ENCODE measurements at places on chromosomes 4 and X.

GRCh38 chr4:175946472-175947116 lies 119.0 kb upstream of the WDR17 start:
- no peak for DNase-seq

DNA sequence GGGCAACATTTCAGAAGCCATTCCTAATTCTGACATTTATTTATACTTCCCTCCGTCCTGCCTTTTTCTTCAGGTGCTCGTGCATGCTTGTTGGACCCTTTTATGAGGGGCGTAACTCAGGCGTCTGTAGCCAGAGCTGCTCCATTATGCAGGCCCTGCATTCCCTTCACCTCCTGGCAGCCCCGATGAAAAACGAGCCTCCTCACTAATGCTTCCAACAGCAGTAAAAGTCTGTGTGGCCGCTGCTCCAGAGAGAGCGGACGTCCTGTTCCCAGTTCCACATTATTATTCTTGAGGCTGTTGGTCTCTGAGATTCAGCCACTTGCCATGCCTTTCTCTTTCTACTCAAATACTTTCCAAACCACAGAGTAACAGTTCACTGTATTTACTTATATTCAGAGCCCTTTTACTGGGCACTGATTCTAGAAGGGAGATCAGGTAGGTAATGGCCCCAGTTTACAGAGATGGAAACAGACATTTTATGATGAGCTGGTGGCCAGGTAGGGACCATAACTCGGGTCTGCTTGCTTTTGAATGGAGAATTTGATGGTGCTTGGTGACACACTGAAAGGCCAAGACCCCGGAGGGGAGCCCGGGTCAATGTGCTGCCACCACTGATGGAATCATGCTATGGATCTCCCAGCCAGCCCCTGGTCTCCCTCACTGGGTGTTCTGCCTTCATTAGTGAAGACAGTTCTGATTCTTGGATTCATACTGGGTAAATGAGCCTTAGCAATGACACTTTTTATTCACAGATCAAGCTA lies 101.0 kb downstream of the GATB start:
- no peak for DNase-seq

DNA sequence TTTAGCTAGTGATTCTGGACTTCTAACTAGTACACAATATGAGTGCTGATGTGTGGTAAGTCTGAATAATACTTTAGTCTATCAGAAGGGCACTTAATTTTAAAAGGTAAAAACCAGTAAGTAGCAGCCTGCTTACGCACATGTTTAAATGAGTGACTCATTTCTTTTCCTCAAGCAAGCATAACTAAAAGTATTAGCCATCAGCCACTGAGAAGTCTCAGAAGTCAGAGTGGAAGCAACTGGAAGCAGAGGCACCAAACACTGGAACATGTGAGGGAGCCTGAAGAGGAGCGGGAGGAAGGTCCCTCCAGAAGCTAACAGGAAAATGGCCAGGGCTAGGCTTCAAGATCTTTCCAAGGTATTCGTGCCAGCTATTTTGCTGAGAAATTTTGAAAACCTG lies 257.7 kb downstream of the RAPGEF2 start:
- no peak for DNase-seq

GRCh38 chr4:129346036-129346435 lies 250.1 kb downstream of the C4orf33 start:
- DNase-seq = no peak

GRCh38 chr4:25984796-25985195 lies 70.8 kb downstream of the SMIM20 start:
- no peak for DNase-seq

DNA sequence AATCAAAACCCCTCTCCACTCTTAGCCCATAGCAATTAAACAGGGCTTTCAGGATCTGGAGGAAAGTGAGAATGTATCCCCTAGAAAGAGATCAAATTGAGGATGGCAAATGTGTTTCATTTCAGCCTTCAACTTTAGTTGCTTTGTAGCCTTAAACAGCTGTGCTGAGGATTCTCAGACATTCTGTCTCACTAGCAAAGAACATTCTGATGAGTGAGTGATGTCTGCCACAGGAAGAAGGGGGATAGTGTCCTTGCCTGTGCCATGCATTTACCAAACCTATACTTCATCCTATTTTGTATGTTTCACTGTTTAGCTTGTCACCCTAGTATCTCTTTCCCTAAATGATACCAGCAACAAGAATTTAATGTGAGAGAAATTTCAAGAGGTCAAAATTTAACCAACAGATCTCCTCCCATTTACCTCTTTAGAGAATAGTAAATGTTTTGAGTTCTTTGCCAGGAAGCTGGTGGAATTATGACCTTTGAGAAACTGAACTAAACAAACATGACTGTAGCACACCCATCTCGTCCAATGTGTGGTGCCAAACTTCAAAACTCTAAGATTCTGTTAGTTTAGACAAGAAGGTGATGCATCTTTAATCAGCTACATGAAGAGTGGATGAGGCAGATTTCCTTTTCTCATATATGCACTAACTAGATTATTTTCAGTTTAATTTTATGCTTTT lies 165.6 kb downstream of the PALLD start:
- no peak for DNase-seq

DNA sequence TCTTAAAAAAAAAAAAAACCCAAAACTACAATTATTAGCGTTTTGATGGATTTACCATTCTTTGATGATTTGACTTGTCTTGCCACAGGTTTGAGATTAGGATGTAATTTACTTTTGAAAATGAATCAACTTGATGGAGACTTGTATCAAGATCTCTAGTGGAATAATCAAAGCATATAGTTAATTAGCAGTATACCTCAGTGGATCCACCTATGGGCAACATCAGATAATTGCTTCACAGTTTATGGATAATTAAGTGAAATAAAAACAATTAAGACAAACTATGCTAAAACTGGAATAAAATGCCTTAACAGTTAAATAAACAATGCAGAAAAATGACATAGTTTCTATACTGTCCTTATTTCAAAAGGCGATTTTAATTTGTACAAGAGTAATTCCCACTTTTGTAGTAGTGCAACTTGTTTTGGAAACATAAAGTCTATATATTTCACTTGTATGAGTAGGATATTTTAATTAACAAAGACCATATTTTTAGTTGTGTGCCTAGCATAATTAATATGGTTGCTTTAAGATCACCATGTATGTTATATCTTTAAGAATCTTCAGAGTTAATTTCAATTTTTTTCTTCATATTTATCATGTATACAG lies 4.2 kb downstream of the CPEB2 start:
- DNase-seq = no peak

GRCh38 chr4:173556398-173557131 lies 26.5 kb upstream of the HAND2 start:
- no peak for DNase-seq

GRCh38 chr4:126807132-126807531 lies 825.6 kb upstream of the INTU start:
- no peak for DNase-seq

DNA sequence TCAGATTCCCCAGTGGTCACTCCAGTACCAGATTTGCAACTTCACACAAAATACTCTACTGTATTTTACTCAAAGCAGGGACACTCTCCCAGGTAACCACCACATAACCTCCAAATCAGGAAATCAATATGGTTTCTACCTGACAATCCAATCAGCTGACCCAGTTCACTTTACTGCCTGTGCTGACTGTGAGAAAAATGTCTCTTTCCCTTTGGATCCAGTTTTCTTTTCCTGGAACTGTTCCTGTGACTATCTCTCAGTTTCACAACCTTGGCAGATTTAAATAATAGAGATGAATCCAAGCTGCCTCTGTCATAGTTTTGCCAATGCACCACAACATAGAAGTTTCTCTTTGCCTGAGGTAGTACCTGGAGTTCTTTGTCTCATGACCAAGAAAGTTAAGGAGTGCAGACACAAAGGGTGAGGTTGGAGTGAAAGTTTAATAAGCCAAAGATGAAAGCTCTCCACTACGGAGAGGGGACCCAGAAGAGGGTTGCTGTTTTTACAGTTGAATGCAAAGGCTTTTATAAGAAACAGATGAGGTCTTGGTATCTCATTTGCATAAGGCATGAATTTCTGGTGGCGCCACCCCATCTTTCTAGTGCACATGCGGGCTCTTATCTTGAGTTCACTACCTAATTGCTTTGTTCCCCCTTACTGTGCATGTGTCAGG lies 29.7 kb upstream of the IL9R start:
- no peak for DNase-seq

- no peak for DNase-seq
Measured at GRCh38 chr4:5471691-5472090, 236.7 kb downstream of the EVC2 start.
